AG10803 (cell line): ENCODE measurements at places on chromosomes 6 and 20.
A peak's percentile ranks its signal among the peaks of the same experiment; 100 is the strongest.

DNA sequence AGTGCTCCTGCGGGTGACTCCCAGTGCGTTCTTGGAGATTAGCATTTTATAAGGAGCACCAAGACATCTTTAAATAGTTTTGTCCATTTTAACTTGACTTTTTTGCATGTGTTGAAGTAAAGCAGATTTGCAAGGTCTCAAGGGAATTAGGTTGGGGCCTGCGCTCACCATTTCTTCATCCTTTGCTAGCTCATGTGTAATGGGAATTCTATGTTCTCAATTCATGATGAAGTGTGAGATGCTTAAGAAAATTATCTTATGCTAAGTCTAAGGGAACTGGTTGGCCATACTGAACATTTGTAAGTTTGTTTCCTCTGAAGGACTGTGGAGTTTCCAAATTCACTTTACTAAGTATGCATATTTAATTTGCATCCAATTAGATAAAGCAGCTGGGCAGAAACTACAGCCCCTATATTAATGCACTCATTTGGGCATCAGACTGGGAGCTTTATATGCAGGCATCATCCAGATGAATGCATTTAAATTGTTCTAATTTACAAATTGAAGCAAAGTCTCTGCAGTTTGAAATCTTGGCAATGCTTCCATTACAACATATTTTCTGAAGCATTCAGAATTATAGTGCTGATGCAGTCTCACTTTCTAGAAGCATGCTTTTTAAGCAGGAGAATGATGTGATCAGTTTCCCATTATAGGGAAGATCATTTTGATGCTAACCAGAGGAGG lies 108.3 kb upstream of the AKAP12 start:
- no peak for DNase-seq

- DNase-seq = peak; percentile 68
These were observed 521.6 kb upstream of the ZNF337 start for GRCh38 chr20:26218301-26218700.

DNA sequence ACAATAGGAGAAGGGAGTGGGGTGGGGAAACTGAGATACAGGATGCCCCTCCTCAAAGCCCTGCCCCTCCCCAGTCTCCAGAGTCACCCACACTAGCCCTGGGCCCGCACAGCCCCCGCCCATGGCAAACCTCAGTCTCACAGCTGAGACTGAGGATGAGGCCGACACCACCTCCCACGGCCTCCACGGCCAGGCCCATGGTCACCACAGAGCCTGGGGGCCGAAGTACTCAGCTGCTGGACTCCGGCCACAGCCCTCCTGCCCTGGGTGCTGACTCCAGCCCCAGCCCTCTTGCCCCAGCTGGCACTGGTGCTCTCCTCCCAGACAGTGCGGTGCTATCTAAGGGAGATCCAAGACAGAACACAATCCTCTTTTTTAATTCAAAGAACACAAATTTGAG lies 176.1 kb downstream of the TTLL2 start:
- DNase-seq = no peak

DNA sequence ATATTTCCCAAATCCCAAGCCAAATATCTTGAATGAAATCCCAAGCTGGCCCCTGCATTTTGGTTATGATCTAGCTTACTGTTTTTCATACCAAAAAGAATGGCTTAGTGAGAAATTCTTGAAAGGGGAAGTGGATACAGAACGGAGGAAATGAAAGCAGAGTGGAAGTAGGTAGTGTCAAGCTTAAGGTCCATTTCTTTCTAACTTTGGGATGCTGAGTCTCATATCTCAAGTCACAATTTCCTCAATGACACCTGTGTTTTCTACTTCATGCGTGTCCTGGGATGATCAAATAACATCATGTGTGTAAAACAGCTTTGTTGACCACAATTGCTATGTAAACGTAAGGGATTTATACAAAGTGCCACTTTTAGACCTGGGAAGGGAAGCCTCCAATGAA lies 238.8 kb upstream of the SLC35B3 start:
- no peak for DNase-seq

- DNase-seq = no peak
These were observed 5.0 kb downstream of the FAM209B start for GRCh38 chr20:56537997-56538396.

DNA sequence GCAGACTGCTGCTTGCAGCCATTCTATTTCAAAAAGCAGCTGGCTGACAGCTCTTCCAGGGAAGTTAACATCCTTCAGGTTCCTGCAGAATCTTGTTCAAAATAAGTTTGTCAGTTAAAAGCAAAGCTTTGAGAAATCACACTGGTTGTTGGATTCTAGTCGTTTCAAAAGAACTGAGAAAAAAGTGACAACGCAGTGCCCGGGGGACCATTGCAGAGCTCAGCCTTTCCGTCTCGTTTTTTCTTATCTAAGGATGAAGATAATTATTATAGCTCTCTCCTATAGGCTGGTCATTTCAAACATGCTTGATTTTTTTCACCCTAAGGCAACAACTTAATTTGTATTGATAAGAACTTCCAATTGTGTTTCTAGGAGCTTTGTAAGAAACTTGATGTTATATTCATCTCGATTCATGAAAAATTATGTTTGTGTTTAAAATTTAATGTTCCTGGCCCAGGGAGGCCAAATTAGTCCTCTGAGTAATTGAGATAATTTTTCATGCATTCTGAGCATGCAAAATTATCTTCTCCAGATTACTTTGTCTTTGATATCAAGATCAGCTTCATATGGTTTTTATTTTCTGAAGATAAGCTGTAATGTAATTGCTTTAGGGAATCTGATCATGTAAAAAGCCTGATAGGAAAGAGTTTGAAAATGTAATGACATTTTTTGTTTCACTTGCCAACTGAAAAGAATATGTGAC lies 58.4 kb downstream of the SNAP25 start:
- DNase-seq = no peak

GRCh38 chr6:40268614-40269013 lies 318.6 kb downstream of the LRFN2 start:
- no peak for DNase-seq

GRCh38 chr6:62570372-62570771 lies 284.3 kb upstream of the KHDRBS2 start:
- DNase-seq = no peak

- peak; percentile 34 for DNase-seq
These were observed 63.2 kb downstream of the NOL4L start for GRCh38 chr20:32521780-32522525.

DNA sequence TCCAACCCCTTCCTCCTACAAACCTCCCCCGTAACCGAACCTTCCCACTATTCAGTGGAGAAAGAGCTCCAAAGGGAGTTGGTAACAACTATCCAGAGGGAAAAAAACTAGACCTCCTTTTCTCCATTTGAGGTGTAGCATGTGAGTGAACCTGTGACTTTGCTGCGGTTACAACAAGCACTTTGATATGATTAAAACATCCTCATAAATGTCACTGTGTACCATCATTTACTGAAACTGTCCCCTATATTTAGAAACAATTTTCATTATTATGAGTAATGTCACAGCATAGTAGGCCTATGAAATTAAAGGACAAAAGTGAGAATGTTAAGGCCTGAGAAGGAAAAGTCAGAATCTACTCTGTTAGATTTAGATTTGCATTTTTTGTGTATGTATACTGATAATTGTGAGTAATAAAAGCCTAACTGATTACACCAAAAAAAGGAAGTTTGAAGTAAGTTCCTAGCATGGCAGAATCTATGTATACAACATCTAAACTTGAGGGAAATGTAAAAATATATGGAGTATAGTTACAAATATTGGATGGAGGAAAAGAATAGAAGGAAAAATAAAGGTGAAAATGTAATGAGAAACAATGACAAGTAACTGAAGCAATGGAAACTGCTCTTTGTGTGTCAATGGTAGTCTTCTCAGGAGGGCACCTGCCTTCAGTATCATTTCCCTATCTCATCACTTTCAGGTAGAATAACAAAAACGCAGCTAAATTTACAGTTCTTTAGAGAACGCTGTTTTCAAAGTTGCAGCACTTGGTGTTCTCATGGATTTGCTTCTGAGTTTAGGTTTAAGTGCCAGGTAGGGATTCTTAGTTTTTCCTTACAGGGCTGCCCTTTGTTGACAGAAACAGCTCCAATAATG lies 145.9 kb downstream of the IMPG1 start:
- no peak for DNase-seq

GRCh38 chr6:15507221-15507620 lies 155.6 kb downstream of the DTNBP1 start:
- no peak for DNase-seq

DNA sequence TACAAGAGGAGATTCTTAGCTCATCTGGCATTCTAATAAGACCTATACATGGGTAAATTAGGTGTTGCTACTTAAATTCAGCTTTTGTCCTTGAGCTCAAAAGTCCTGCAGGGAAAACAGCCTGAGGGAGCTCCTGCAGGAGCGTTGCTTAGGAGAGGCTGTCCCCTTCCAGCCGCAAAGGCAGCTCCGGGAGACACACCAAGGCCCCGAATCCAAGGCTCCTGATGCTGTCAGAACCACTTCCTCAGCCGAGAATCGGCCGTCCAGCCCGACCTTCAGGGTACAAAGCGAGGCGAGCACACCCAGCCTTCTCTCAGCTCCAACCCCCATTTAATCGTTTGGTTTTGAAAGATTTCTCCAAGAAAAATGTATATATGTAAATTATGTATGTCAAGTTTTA lies 87.0 kb downstream of the DACT2 start:
- no peak for DNase-seq

GRCh38 chr6:32081168-32081990 lies 27.8 kb downstream of the TNXB start:
- DNase-seq = peak; percentile 94

DNA sequence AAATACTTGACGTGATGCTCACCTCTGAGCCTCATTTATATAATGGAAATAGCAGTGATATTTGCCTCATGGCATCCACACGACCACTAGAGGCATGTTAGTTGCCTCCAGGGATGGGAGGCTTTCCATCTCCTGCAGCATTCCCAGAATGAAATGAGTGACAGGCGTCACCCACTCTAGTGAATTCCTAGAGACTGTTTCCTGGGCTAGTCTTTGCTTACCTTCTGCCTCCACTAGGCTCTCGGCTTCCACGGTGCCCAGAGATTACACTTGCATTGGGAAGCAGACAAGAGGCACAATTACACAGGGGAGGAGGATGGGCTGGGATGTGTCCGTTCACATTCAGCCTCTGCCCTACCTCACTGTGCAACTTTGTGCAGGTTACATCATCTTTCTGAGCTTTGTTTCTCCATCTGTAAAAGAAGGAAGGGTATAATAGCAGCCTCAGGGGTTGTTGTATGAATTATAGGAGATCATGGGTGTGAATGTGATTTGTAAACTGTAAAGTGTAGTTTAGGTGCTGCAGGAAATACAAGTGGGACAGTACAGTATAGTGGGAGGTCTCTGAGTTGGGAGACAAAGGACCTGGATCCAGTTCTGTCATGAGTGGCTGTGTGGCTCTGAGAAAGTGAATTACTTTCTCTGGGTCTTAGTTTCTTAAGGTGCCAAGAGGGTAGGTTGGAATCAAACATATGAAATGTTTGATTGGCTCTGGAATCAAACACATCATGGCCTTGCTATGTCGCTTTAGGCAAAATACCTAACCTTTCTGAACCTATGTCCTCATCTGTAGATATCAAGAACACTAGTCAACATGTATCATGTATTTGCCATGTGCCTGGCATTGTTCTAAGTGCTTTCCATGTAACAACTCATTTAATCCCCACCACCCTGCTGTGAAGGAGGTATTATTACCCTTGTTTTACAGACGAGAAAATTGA lies 3.6 kb upstream of the VSTM2L start:
- no peak for DNase-seq

DNA sequence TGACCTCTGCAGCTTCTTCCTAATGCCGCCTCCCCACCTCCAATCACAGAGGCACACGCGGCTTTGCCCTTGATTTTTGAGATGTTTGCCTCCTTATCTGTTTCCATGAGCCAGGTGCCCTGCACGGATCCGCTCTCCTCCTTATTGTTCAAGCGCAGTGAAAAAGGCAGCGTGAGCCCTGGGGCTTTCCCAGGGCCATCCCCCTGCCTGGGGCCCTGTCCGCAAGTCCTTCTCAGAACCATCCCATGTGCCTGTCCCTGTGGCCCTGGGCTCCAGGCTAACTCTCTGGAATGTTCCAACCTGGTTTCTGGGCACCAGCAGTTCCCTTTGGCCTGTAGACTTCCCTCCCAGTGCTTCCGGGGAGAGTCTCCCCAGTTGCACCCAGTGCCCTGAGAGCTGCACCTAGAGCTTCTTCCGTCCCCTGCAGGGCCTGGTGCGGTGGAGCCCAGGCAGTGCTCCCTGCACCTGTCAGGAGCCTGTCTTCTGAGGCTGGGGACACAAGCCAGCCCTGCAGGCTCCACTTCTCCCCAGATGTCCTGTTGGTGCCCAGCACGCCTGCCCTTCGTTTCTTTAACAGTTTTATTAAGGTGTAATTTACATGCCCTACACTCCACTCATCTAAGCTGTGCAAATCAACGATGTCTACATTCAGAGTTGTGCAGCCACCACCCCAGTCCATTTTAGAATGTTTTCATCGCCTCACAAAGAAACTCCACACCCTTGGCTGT lies 330.3 kb downstream of the CDH4 start:
- no peak for DNase-seq

GRCh38 chr6:73513496-73513854 lies 7.4 kb downstream of the EEF1A1 start:
- DNase-seq = no peak

DNA sequence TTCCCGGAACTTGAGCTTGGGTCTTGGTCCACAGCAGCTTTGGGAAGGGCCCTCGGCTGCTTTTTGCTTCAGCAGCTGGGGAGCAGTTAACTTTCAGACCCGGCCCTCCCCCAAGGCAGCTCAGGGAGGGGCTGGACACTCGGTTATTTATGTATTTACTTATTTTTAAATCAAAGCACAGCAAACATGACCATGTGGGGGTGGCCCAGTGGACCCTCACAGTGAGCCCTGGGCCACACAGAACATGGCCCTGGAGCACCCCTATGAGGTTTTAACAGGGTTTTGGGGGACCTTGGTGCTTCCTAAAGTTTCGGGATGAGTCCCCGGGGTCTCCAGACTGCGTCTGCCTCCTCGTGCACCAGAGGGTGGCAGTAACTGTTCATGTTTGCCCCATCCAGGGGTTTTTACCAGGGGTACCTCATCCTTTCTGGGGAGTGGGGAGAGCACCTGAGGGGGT lies 26.6 kb upstream of the NPBWR2 start:
- DNase-seq = no peak

- no peak for DNase-seq
These were observed 93.0 kb downstream of the ANKRD6 start for GRCh38 chr6:89525786-89526562.

DNA sequence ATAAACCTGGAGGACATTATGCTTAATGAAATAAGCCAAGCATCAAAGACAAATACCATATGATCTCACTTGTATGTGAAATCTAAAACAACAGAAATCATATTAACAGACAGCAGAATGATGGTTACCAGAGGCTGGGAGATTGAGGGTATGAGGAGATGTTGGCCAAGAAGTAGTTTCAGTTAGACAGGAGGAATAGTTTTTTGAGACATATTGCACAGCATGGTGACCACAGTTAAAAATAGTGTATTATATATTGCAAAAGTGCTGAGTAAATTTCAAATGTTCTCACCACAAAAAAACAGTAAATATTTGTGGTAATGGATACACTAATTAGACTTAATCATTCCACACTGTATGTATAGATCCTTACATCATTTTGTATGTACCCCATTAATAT lies 1.8 kb downstream of the GABRR1 start:
- no peak for DNase-seq
